ENCODE measurements at places on chromosomes 16 and 17. TPM values are rescaled to one million over a fixed set of nuclear protein-coding genes. Genes with fewer than 3 reads are reported as not detected.

The PLXDC1 gene
- total RNA-seq = 4.6 TPM

The SDR42E1 gene
- 2.4 TPM for total RNA-seq

The TBC1D28 gene
- not detected for total RNA-seq

GRCh38 chr17:70295731-70296130 lies 126.4 kb downstream of the KCNJ2 start:
- DNase-seq = no peak

GRCh38 chr16:4535627-4536108 lies 2.9 kb downstream of the CDIP1 start:
- DNase-seq = no peak

GRCh38 chr17:48004983-48005382 lies 32.6 kb downstream of the COPZ2 start:
- peak; percentile 1 for DNase-seq

- no peak for DNase-seq
These were observed 21.0 kb upstream of the CACNG4 start for GRCh38 chr17:66943484-66943883.

Measured in spleen (tissue), 13 donors.